ENCODE measurements at places on chromosomes 1 and 21.

DNA sequence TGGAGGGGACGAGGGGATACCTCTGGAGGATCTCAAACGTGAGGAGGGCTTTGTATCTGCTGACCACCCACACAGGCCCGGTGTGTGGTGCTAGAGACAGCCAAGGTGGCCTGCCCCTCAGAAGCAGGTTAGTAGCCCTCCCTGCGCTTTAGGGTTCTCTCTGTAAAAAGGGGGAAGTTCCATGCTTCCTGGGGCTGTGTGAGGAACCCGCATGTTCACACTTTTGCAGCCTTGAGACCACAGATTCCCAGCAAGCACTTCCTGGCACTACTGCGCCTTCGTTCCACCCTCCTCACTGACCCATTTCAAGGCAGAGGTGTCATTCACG lies 7.9 kb upstream of the GUCA2B start:
- DNase-seq = no peak

- DNase-seq = no peak
Observed at GRCh38 chr1:18077657-18078215, 29.9 kb upstream of the IGSF21 start.

GRCh38 chr1:205360891-205361290 lies 4.2 kb upstream of the KLHDC8A start:
- no peak for DNase-seq

DNA sequence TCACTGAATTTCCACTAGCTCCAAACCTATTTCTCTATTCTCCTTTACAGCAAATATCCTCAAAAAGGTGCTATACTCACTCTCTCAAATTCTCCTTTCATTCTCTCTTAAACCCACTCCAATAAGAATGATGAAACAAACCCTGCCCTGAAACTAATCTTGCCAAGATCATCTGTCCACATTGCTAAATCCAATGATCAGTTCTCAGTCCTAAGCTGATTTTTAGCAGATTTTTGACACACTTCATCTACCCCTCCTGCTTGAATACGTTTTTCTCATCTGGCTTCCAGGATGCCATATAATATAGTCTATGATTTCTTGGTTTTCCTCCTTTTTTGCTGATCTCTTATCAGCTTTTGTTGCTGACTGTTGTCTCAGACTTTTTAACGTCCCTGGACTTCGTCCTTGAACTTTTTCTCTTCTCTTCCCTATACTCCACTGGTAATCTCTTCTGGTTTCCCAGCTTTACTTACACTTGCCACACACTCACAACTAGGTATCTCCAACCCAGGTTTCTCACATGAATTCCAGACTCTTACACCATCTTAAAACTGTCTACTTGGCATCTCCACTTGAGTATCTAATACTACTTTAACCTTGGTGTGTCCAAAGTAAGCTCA lies 35.3 kb downstream of the RERE start:
- no peak for DNase-seq

GRCh38 chr1:65812065-65812464 lies 19.4 kb downstream of the PDE4B start:
- peak; percentile 41 for DNase-seq

DNA sequence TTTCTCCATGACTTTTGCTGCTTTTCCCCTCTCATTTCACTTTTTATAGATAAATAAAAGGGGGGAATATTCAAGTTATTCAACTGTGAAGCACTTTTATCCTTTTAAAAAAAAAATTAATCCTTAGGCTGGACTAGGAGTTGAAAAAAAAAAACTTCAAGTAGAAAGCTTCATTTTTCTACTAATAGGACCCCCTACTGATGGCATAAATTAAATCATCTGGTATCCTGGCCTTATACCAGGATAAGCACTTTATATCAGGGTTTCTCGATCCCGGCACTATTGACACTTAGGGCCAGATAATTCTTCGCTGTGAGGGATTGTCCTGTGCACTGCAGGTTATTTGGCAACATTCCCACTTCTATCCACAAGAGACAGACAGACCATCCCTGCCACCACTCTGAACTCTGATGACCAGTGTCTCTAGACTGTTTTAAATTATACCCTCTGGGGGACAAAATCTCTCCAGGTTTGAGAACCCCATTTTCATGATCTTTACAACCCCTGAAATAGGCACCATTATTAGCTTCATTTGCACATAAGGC lies 17.6 kb downstream of the USP33 start:
- DNase-seq = no peak

GRCh38 chr1:221066351-221067001 lies 187.2 kb downstream of the HLX start:
- DNase-seq = no peak

- DNase-seq = no peak
Observed at GRCh38 chr1:227942716-227943261, 4.9 kb downstream of the WNT9A start.

- DNase-seq = no peak
Observed at GRCh38 chr1:216178281-216178680, 245.0 kb downstream of the USH2A start.

DNA sequence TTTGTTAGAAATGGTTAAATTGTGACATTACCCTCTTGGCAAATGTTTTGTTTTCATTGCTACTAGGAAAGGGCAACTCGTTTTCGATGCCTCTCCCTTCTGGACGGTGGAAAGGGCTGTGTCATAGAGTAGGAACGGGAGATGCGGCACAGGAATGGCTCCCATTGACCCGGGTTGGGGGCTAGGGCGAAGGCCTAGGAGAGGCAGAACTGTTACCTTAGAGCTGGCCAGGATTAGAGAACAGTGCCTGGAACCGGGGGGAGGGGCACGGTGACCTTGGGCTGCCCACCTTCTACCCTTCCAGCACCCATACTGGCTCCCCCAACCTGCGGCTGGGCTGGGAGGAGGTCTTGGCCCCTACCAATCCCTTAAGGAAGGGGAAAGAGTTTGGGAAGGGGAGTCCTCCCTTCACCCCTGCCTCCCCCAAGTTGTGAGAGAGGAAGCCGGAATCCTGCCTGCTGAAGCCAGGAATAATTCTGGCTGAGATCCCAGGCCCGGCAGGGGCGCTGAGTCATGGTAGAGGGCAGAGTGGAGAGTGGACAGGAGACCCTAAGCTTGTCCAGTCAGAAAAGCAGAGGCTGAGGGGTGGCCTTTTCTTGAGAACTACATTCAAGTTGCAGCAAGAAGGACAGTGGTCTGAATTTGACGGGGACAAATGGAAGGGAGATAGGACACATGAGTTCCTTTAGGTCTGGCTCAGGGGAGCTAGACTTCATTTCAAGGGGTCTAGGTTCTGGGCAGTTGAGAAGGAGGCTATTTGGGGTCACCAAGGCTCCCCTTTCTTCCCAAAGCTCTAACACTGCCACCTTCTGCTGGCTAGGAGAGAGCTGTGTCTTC lies 8.2 kb downstream of the LMNA start:
- DNase-seq = no peak

GRCh38 chr1:58909914-58910681 lies 126.3 kb upstream of the JUN start:
- no peak for DNase-seq

GRCh38 chr21:34960687-34961086 lies 88.4 kb downstream of the RUNX1 start:
- DNase-seq = no peak

DNA sequence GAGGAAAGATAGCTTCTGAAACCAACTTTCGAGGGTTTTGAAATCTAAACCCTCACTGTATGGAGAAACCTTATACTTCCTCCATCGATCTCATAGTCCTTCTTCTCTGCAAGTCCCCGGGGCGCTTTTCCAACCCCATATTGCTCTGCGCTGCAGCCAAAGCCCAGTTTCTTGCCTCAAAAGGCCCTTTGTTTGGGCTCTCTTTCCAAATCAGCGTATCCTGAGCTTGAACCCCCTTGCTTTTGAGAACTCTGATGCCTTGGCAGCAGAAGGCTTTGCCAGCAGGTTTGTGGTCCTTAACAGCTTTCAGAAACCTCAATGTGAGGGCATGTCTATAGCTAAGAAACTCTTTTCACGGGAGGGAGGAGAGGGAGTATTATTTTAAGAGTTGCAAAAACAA lies 21.6 kb downstream of the PLPP3 start:
- DNase-seq = no peak

- DNase-seq = no peak
Observed at GRCh38 chr1:232328486-232329102, 301.3 kb downstream of the SIPA1L2 start.

DNA sequence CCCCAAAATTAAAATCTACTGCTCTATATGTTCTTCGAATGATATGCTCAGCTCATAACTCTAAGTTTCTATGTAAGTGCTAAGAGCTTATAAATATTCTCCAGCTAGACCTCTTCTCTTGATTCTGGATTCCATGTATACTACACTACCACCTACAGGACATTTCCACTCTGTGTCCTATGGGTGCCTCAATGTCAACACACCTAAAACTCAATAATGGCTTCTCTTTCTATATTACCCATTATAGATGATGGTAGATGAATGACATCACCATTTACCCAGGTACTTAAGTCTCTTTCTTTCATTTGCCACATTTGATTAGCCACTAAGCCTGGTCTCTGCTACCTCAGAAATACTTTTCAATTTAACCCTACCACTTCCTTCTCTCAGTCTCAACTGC lies 41.3 kb downstream of the TBX19 start:
- DNase-seq = no peak

- DNase-seq = no peak
Observed at GRCh38 chr1:55735106-55735505, 519.9 kb upstream of the USP24 start.

- DNase-seq = no peak
Observed at GRCh38 chr1:34690269-34690668, 64.6 kb upstream of the GJB5 start.

GRCh38 chr1:205595861-205596260 lies 36.0 kb downstream of the ELK4 start:
- DNase-seq = no peak

- DNase-seq = no peak
Observed at GRCh38 chr21:35005560-35006224, 43.4 kb downstream of the RUNX1 start.

DNA sequence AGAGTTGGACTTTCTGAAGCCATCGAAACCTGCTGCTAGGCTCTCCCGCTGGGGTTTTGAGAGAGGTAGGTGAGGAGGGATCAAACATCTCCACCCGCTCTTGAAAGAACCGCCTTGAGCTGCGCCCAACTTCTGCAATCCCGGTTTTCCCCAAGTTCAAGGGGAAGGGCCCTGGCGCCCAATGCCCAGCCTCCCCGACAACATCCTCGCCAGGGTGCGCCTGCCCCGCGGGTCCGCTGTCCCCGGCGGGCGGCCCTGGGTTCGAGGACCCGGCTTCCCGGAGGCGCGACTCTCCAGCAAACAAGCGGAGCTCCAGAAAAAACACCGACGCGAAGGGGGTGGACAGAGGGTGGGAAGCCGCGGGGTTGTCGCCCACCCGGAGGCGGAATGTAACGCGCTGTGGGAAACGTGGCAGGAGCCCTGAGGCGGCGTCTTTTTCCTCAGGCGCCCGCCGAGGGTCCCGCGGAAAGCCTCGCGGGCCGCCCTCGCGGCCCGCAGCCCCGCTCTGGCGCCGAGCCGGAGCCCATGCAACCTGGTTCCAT lies 607 bp downstream of the BTG3 start:
- no peak for DNase-seq

GRCh38 chr1:91217911-91218310 lies 186.7 kb downstream of the HFM1 start:
- no peak for DNase-seq

DNA sequence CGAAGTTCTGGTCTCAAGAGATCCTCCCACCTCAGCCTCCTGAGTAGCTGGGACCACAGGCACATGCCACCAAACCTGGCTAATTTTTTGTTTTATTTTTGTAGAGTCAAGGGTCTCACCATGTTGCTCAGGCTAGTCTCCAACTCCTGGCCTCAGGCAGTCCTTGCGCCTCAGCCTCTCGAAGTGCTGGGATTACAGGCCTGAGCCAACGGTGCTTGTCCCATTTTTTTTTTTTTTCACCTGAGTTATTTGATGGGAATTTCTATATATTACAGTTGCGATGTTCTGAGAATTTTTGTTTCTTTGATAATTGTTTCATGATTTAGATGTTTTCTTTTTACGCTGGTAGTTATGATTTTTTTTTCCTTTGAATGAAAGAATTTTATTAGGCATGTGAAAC lies 2.5 kb downstream of the RABGAP1L start:
- no peak for DNase-seq

DNA sequence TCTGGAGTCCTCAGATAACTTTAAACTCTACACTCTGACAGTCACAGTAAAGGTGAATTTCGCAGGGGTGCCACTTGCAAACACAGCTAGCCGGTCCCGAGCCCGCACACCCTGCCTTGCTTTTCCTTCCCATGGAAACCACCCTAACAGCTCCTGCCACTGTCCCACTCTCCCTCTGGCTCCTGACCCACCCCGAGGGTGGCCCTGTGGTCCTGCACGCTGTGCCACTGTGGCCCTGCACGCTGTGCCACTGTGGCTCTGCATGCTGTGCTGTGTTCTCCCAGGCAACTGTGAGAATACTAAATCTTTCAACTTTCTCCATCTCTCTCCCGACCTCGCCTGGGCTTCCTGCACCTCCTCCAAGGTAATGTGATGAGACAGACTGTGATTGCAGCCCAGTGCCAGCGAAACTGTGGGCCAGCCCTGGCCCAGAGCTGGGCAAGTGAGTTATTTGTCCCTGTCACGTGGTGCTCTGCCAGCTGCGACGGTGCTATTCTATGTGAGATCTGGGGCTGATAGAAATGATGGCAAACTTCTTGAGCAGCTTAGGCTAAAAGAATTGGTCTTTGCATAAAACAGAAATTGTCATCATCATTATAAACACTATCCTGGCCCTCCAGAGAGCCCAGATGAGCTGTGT lies 63.4 kb upstream of the TARBP1 start:
- no peak for DNase-seq

DNA sequence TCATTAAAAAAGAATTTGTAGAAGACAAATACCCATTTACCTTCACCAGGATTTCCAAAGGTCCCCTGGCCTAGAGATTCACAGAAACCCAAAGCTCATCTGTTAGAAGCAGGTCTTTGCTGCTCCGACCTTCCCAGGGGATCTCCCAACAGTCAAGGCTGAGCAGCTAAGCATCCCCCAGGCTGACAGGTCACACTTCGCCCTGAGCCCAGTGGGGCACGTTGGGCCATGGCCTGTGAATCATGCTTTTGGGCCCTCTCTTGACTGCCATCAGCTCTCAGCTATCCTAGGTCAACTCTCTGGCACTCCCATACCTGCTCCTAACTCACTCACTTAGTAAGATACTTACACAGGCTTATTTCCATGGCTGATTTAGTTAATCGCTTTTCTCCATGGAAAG lies 157.7 kb downstream of the DSCAM start:
- no peak for DNase-seq

DNA sequence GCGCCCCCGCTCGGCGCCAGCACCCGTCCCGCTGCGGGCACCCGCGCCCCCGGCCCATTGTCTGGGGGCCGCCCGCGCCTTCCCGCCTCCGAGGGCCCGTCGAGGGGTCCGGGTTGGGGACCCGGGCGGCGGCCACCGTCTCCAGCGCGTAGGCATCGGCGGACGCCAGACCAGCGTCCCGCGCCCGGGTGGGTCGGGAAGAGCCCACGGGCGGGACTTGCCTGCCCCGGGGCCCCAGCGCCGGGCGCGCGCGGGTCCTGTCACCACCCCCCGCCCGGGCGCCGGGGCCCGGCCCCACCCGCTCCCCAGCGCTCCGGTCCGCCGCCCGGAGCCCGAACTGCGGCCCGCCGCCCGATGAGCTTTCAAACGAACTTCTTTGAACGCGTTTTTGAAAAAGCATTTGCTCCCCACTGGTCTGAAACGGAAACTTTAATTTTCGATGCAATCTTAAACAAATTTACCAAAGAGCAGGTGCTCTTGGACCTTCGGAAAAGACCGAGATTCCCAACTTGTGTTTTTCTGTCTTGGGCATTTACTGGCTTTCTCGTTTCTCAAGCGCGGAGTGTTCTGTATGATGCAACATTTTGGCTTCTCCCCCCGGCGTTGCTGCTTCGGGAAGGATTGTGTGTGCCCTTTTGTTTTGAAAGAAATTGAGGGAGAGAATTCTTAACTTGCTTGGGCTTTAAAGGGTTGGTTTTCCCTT lies 615 bp downstream of the CLIC4 start:
- DNase-seq = peak; percentile 44

Measured in AG09319 (cell line).